Cardiac muscle cell (in vitro differentiated cells and primary cell): ENCODE measurements at places on chromosomes 4 and X. TPM values are rescaled to one million over a fixed set of nuclear protein-coding genes. Genes with fewer than 3 reads are reported as not detected.

GRCh38 chr4:47744253-47744652 lies 93.6 kb downstream of the CORIN start:
- no peak for DNase-seq

The ZNF732 gene
- total RNA-seq: 1.7 and 2.2 TPM in 2 replicates

The GPR173 gene
- total RNA-seq: 4.8 and 12.6 TPM in 2 replicates

GRCh38 chr4:77193511-77194102 lies 36.6 kb downstream of the CCNG2 start:
- DNase-seq: no peak

GRCh38 chr4:39823191-39823590 lies 125.3 kb downstream of the UBE2K start:
- no peak for DNase-seq

GRCh38 chr4:98210281-98210680 lies 50.9 kb upstream of the RAP1GDS1 start:
- no peak for DNase-seq

DNA sequence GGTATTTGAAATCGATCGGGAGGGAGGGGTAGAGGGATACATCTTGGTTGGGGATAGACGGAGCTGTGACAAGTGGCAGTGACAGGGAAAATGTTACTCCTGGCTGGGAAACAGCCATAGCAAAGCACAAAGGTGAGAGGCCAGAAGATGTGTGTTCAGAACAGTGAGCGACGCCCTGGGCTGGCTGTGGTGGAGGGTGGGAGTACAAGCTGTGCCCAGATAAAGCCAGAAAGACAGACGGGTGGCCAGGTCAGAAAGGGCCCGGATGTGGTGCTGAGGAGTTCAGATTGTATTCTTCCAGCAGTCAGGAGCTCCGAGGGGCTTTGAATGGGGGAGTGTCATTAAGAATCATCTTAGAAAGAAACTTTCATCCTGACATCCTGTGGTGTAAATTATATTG lies 27.9 kb downstream of the CCDC149 start:
- DNase-seq: no peak

GRCh38 chr4:74097631-74098426 lies 1.2 kb downstream of the CXCL2 start:
- DNase-seq: no peak

- DNase-seq: no peak
These were observed 27.1 kb upstream of the TAPT1 start for GRCh38 chr4:16253127-16253960.

- DNase-seq: no peak
These were observed 642.3 kb upstream of the BOD1L1 start for GRCh38 chr4:14269824-14270223.

The MAGEB1 gene
- total RNA-seq: not detected in 2 replicates
